Cortex of kidney (tissue), 1 donor: ENCODE measurements at places on chromosomes 7 and 10.

GRCh38 chr7:13540429-13540828 lies 449.0 kb downstream of the ETV1 start:
- no peak for DNase-seq

DNA sequence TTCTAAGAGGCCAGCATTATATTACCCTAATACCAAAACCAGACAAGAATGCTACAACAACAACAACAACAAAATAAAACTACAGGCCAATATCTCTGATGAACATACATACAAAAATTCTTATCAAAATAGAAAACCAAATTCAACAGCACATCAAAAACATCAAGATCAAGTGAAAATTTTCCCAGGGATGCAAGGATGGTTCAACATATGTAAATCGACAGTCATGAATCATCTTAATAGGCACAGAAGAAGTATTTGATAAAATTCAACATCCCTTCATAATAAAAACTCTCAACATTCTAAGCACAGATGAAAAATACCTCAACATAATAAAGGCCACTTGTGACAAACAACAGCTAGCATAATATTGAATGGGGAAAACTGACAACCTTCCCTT lies 75.3 kb downstream of the JMJD1C start:
- no peak for DNase-seq

DNA sequence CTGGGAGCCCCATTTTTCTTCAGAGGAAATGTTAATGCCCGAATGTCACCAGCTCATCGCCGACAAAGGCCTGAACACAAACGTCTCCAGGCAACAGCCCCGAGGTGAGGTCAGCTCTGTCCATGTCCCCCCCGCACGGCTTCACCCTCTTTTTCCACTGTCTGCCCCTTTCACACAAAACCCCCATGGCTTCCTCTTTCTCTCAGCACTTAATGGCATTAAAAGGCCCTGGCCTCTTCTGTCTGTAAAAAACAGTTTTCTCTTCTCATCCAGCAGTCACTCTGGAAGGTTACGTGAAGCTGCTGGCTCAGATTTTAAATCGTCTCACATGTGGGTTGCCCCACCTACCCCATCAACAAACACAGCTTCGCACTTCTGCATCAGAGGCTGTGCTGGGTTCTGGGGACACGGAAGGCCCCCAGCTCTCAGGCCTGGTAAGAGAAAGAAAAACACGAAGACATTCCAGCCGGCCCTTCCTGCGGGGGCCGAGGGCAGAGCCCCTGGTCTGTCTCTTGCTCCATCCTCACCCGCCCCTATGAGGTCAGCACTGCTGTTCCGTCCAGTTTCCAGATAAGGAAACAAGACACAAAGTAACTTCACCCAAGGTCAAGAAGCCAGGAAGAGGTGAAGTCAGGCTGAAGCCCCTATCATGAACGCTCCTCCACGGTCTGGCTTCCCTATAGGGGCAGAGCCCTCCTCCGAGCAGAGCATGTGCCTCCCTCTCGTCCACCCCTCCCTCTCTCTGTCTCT lies 91.1 kb upstream of the PDGFA start:
- no peak for DNase-seq

DNA sequence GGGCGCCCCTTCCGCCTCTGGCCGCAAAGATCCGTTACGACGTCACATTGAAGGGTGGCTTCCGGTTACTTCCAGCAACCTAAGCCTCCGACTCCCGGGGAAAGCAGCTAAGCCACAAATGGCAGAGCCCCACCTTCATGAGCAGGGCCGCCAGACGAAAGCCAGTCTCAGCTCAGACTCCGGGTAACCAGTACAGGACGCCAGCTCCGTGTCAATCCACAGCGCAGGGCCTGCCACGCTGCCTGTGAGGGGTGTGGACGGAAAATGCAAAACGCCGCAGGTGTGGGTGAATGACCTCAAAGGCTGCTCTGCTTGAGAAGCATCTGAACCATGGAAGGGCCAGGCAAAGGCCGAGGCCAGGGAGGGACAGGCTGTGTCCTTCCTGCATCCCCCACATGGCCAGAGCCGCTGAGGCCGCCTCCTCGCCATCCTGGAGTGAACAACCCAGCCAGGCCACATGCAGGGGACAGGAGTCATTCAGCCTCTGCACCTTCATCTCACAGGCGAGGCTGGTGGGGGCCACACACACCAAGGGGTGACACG lies 53.5 kb upstream of the PPP2R2D start:
- no peak for DNase-seq

DNA sequence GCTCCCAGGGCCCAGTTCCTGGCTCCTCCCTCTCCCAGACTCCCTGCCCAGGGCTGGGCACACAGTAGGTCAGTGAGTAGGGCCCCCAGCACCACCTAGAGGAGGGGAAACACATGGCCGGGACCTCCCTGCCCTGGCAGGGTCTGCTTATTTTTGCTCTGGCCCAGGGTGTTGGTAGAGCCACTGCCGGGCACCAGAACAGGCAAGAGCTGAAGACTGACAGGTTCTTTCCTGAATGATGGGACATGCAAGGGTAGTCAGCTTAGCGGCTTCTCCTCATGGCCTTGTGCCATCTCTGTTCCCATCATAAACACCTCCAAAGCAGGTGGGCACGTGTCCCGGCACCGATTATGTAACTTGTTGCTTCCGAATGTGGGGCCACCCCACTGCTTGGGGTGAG lies 86.5 kb downstream of the NEURL1 start:
- DNase-seq, result no peak

DNA sequence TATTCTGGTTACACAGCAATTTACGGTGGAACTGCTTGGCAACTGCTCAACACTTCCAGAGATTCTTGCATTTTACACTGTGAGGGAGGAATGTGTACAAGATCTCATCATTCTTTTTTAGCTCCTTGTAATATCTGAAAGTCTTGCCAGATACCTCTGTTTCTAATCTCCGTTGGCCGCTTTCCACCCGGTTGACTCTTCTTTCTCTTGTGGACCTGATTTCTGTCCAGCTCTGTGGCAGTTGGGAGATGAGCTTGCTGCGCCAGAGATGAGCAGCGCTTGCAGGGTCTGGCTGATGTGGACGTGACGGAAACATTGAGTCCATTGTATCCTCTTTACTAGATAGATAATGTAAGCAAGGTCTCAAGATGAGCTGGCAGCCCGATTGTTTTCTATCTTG lies 27.6 kb downstream of the SPAG6 start:
- DNase-seq, result no peak

GRCh38 chr10:24465124-24465874 lies 256.4 kb downstream of the KIAA1217 start:
- DNase-seq, result no peak

DNA sequence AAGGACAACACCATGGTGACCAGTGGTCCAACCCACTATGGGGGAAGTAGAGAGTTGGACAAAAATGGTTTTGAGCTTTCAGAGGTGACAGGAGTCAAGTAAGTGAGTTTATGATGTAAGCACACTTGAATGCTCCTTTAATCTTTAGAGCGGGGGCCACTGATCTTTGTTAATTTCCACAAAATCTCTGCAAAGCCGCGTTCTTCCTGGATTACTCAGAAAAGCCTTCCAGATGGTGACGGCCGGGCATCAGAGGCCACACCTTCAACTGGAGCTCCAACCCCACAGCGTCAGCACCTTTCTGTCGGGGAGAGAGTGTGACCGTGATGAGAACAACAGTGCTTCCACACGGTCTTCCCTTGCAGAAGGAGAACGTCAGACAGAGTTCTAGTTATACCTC lies 35.2 kb upstream of the KLF6 start:
- no peak for DNase-seq

DNA sequence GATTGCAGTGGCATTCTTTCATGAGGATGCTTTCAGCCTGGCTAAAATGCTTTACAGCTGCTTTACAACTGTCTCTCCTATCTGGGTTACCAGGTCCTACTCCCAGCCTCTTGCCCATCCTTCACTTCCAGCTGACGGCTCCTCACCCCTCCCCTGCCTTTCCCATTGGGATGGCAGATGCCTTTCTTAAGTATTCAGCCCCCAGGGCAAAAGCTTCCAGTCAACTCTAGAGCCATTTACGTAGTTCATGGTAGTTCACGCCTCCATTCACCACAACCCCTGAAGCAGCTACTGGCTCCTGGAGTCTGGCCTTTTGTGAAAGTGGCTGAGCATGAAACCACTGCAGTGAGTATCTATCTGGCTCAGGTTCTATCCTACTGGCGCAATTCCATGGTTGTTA lies 17.2 kb upstream of the BMPER start:
- no peak for DNase-seq

DNA sequence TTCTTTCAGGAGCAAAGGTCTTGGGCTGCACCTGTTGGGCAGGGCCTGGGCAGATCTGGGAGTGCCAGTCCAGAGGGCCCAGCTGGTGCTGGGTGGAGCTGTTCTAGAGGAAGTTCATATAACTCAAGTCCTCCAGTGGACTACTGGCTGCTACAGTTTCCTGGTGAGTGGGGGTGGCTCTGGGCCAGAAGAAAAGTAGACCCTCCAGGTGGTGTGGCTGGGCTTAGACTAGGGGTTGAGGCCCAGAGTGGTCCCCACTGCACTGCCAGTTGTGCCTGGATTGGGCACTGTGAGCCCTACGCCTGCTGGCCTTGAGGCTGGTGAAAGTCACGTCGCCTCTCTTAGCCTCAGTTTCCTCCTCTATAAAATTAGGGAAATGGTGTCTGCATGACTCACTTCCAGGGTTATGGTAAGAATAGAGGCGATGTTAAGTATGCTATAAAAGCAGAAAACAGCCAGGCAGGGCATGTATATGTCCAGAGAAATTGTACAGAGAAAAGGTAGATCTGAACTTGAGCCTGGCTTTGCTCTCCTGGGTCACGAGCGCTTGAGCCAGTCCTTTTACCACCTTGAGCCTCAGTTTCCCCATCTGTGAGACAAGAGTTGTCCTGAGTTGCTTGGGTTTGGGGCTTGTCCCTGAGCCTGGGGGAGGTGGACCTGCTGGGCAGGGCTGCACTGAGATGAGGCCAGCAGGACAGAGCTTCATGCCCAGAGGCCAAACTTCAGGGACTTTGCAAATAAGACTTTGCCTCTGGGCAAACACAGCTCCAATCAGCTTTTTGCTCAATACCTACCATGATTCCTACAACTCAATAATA lies 3.8 kb upstream of the CLDN3 start:
- no peak for DNase-seq

DNA sequence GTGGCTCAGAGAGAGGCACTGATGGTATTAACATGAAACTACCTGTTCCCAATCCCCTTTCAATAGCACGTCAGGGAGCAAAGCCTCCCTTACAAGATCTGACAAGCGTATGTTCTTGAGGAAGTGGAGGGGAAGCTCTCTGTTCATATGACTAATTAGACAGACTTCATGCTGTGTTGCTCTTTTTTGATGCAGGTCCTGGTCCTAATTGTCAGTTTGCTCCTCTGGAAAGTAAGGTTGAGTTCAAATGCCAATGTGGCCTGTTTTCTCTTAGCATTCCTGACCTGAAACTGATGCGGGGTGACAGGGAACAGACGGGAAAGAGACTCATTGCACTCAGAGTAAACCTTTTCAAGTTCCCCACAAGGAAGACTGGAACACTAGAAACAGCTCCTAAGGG lies 27.0 kb upstream of the TBX20 start:
- no peak for DNase-seq

GRCh38 chr7:47557317-47557693 lies 24.6 kb downstream of the TNS3 start:
- no peak for DNase-seq

- DNase-seq, result no peak
Measured at GRCh38 chr7:26005683-26006410, 146.2 kb upstream of the NFE2L3 start.

DNA sequence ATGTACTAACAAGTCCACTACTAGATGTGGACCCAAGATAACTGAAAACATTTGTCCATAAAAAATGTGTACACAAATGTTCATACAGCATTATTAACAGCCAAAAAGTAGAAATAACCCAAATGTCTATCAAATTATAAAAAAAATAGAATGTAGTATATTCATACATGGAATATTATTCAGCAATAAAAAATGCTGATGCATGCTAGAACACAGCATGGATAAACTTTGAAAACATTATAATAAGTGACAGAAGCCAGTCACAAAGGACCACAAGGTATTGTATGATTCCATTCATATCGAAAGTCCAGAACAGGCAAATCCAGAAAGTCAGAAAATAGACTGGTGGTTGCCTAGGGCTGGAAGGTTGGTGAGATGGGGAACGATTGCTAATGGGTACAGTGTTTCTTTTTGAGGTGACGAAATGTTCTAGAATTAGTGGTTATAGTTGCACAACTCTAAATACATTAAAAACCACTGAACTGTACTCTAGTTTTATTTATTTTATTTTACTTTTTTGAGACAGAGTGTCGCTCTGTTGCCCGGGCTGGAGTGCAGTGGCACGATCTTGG lies 43.3 kb upstream of the ANLN start:
- no peak for DNase-seq

DNA sequence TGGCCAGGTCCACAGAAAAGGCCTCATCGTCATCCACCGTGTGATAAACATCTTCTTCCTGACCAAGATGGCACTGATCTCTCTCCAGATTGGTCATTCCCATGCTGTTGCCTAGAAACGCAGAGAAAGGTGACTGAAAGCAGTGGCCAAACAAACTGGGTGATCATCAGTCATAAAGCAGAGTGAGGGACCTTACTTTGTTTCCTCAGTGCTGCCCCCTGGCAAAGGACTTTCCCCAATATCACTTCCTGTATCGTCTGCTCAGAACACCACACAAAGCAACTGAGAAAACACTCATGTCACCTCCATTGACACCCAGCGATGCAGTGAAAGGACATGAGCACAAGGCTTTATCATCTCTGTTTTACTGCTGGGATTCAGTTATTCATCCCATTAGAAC lies 40.0 kb upstream of the TM9SF3 start:
- DNase-seq, result no peak

DNA sequence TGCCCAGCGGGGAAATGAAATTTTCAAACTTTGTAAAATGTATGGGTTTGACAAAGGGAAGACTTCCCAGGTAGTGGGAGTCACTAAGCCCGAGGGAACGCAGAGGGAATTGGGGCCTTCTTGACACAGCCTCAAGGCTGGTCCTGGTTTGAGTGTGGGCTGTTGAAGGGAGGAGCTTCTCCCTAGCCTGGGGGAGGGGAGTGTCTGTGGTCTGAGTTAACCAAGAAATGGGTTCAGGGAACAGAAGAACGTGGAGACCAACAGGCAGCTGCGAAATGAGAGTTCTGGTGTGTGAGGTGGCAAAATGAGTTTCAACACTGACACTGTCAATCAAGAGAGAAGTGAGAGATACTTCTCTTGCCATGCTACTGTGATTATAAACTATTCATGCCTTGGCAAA lies 32.7 kb upstream of the BAMBI start:
- no peak for DNase-seq

- DNase-seq, result no peak
Measured at GRCh38 chr7:40673285-40673684, 538.5 kb downstream of the SUGCT start.

DNA sequence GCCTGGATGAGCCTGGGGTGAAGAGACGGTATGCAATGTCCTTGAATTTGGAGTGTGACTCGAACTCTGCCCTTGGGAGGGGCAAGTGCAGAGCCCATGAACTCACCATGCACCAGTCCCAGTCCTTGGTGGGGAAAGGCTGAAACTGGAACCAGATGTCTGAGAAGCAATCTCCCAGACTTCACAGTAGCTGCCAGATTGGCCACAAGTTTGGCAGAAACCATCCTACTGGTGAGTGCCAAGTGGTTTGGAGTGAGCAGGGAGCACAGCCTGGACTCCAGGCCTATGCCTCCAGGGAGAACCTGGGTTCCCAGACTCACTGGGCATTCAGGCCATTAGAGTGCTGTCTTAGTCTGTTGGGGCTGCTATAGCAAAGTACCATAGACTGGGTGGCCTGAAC lies 99.6 kb upstream of the LYZL1 start:
- DNase-seq, result no peak

GRCh38 chr10:78904196-78904595 lies 164.6 kb upstream of the ZMIZ1 start:
- DNase-seq, result no peak
